ENCODE measurements at places on chromosomes 13 and 19.

DNA sequence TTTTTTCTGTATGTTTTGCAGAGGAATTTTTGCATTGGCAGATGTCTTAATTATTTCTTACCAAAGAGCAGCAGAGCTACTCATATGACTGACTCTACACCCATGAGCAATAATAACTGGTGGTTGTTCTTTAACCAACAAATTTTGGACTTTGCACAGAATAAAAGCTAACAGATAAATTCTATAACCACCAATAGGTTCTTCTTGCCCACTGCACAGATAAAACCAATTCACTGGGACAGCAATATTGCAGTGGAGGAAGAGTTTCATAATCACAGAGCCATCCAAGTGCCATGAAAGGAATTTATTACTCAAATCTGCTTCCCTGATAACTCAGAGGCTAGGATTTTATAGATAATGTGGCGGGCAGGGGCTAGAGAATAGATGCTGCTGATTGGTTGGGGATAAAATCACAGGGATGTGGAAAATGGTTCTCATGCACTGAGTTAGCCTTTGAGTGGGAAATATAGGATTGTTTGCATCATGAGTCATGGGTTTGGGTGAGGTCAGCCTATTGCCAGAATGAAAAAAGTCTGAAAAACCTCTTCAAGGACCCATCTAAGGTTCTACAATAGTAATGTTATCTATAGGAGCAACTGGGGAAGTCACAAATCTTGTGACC, 104.3 kb upstream of the PCDH17 start:
- DNase-seq: no peak

GRCh38 chr19:29837448-29837981, 25.7 kb downstream of the CCNE1 start:
- DNase-seq: no peak

DNA sequence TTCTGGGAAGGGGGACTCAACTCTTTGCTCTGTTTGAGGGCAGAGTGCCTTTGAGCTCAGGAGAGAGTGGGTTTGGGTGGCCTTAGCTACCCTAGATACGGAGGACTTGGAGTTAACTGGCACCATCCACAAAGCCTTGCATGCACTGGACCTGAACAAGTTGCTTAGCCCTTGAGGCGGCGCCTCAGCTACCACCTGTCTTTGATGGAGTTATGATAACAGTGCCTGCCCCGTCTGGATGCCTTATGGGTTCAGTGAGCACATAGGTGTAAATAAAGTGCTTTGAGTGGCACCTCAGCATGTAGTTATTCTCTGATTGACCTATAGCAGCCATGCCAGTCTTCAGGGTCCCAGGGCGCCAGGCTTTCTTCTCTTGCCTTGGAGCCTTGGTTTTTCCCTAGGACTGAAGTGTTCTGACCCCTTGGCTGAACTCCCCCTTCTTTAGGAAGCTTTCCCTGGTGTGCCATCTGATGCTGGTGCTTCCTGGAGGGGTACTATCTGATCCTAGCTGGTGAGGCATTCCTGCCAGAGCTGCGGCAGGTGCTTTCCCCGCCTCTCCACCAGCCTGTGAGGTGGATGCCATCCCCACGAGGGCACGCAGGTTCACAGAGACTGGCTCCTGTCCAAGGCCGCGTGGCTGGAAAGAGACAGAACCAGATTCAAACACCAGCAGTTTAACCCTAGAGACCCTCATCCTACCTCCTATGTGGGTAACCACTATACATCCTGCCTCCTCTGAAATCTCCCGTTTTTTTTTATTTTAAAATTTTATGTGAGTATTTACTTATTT, 5.8 kb downstream of the BCKDHA start:
- no peak for DNase-seq

- DNase-seq: no peak
These were observed 46.4 kb downstream of the COL4A2 start for GRCh38 chr13:110353339-110353977.

DNA sequence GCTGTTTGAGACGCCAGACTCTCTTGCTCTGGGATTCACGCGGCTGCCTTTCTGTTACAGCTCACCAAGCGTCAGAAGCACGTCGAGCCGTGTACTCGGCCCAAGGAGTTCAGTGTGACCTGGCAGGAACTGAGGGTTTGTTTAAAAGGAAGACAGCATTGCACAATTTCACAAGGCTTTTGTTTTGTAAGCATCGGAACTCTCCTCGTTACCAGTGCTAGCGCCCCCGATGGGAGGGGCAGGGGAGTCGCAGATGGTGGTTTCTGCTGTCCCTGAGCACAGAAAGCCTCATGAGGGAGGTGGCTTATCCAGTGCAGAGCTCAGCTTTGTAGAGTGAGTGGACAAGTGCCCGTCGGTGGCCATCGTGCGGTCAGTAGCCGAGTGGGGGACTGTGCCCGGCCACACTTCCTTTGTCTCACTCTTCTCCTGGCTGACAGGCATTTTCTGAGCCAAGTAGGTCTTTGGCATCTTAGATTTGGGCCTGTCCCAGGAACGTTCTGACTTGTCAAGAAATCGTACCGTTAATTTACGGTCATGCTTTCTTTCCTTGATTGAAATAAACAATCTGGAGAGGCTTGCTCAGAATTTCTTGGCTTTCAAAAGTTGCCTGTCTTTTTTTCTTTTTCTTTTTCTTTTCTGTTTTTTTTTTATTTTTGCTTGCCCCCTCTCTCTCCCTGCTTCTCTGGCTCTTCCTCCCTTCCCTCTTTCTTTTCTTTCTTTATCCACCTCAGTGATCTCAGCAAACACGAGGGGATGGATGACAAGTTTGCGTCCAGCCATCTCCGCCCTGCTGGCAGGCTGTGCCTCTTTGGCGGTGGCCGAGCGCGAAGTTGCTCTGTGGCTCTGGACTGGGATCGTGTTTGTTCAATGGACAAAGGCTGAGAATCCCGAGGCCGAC, 7.7 kb downstream of the KDM4B start:
- DNase-seq: no peak

Data from central memory CD8-positive, alpha-beta T cell (primary cell).